Activated CD4-positive, alpha-beta T cell treated with anti-CD3 and anti-CD28 coated beads for 36 hours (primary cell): ENCODE measurements at places on chromosomes 13 and 19. TPM values are rescaled to one million over a fixed set of nuclear protein-coding genes. Genes with fewer than 3 reads are reported as not detected.
A peak's percentile ranks its signal among the peaks of the same experiment; 100 is the strongest.

CYP4F8 gene
- total RNA-seq, result not detected

OR7A5 gene
- total RNA-seq, result not detected

DNA sequence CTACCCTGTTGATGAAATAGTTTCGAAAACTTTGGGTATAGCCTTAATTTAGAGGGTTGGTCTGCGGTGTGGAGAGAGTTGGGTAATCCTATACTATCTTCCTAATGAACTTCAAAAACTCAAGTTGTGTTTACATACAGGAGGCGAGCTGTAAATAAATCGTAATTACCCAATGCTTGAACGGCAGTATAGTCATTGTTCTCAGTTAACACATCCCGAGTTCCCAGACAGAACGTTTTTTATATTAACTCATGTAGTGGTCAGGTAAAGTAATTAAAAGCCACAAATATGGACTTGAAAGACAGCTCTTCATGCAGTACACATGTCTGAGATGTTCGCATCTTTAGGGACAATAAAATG is 1.5 kb downstream of the PDS5B start:
- H3K4me3 ChIP-seq, result peak overlapping the region; percentile 92
- H3K27ac ChIP-seq, result peak overlapping the region; percentile 93
- H3K36me3 ChIP-seq, result peaks cover 3% of the 10 kb centered on the region

FXYD3 gene
- not detected for total RNA-seq

DNA sequence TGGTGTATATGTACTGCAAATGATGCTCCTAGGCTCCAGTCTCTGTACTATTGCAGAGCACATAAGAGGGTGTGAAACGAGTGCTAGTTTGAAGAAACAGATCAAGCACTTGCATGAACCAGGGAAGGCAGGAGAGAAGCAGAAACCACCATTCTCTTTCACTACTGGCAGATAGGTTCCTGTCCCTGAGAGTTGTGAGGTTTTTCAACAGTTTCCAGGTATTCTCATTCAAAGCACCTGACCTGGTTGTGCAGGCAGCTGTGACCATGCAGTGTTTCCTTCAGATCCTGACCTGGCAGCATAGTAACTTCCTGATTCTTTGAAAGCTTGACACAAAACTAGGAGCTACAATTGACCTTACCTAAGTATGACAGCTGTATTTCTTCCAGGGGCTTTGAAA is 164.9 kb downstream of the UFM1 start:
- no peak overlapping the region for H3K4me3 ChIP-seq
- peaks cover 11% of the 10 kb centered on the region for H3K27me3 ChIP-seq
- H3K4me1 ChIP-seq, result no peaks in the 10 kb centered on the region
- H3K27ac ChIP-seq, result no peak overlapping the region
- no peak for DNase-seq

- no peak overlapping the region for H3K4me3 ChIP-seq
- no peak overlapping the region for H3K27ac ChIP-seq
- peaks cover 2% of the 10 kb centered on the region for H3K27me3 ChIP-seq
- no peak for DNase-seq
- H3K4me1 ChIP-seq, result peaks cover 4% of the 10 kb centered on the region
Observed at GRCh38 chr13:23447927-23448326, 14.4 kb upstream of the SACS start.

DNA sequence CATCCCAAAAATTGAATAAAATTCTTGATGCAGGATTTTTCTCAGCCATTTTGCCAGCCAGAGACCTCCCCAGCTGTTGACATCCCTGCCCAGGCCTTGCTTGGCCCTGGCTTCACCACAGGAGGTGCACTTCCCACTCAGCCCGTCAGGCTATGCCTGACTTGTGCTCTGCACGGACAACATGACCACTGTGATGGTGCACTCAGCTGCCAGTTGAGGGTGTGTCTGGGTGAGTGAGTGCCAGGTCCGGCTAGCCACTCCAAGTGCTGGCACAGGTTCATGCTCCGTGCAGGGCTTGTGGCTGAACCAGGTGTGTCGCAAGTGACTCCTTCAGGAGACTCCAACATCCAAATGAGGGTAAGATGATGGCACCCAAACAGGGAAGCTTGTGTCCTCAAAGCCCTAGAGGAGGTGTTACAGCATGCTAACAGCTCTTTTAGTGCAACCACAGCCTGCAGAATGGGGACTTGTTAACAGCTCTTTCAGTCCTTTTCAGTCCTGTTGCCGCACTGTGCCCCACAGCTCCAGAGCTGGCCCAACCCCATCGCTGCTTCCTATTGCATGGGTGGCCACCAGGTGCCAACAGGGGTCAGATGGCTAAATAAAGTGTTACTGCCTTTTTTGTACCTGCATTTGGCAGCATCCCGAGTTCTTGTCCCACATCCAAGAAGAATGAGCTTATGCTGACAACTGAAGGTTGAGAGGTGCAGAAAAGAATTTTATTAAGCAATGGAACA is 380.7 kb downstream of the SLITRK5 start:
- no peaks in the 10 kb centered on the region for H3K27me3 ChIP-seq
- no peak for DNase-seq
- no peaks in the 10 kb centered on the region for H3K4me1 ChIP-seq
- H3K36me3 ChIP-seq, result no peaks in the 10 kb centered on the region
- no peak overlapping the region for H3K4me3 ChIP-seq

DNA sequence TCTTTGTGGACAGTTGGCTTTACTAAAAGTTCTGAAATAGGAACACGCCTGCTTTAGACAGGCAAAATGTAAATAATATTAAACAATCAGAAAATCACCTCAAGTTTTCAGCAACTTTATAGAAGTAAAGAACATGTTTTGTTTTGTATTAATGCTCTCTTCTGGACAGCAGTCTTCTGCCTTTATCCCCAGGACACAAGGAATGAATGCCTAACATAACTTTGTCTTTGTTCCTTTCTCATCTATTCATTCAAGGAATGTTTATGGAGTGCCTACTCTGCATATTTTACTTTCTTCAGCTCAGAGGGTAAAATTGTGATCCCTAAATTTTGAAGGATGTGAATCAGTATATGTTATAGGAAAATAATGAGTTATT is 325.4 kb downstream of the FOXO1 start:
- no peaks in the 10 kb centered on the region for H3K27me3 ChIP-seq
- DNase-seq, result no peak
- no peak overlapping the region for H3K4me3 ChIP-seq
- H3K27ac ChIP-seq, result no peak overlapping the region

GRCh38 chr13:31159306-31159705 is 2.4 kb downstream of the HSPH1 start:
- peak overlapping the region; percentile 100 for H3K27ac ChIP-seq
- H3K36me3 ChIP-seq, result peaks cover 51% of the 10 kb centered on the region
- peak; percentile 22 for DNase-seq
- H3K4me3 ChIP-seq, result peak overlapping the region; percentile 88

PCDH9 gene
- 0.21 TPM for total RNA-seq

KIRREL2 gene
- total RNA-seq, result 0.93 TPM

GRCh38 chr13:79645569-79645968 is 164.6 kb downstream of the NDFIP2 start:
- H3K36me3 ChIP-seq, result no peaks in the 10 kb centered on the region
- H3K27me3 ChIP-seq, result peaks cover 12% of the 10 kb centered on the region
- H3K4me1 ChIP-seq, result no peaks in the 10 kb centered on the region
- H3K27ac ChIP-seq, result no peak overlapping the region

FCER2 gene
- total RNA-seq, result 2.6 TPM

- no peaks in the 10 kb centered on the region for H3K36me3 ChIP-seq
- no peaks in the 10 kb centered on the region for H3K4me1 ChIP-seq
- H3K4me3 ChIP-seq, result no peak overlapping the region
Observed at GRCh38 chr13:76552807-76553206, 333.4 kb downstream of the KCTD12 start.

CDC42EP5 gene
- 0.55 TPM for total RNA-seq

- H3K27ac ChIP-seq, result peak overlapping the region; percentile 64
- H3K4me1 ChIP-seq, result peaks cover 27% of the 10 kb centered on the region
- DNase-seq, result peak; percentile 84
- H3K36me3 ChIP-seq, result peaks cover 3% of the 10 kb centered on the region
- no peaks in the 10 kb centered on the region for H3K27me3 ChIP-seq
Observed at GRCh38 chr13:110726726-110727125, 13.2 kb downstream of the ING1 start.

ANGPTL8 gene
- total RNA-seq, result not detected

DNA sequence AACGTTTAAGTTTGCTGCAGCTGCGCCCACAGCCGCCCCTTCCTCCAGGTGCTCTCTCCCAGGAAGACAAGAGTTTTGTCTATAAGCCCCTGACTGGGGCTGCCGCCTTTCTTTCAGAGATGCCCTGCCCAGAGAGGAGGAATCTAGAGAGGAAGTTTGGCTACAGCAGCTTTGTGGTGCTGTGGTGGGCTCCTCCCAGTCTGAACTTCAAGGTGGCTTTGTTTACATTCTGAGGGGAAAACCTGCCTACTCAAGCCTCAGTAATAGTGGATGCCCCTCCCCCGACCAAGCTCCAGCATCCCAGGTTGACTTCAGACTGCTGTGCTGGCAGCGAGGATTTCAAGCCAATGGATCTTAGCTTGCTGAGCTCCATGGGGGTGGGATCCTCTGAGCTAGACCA is 6.4 kb upstream of the ERICH6B start:
- H3K4me3 ChIP-seq, result no peak overlapping the region
- no peak overlapping the region for H3K27ac ChIP-seq
- no peaks in the 10 kb centered on the region for H3K4me1 ChIP-seq
- peaks cover 1% of the 10 kb centered on the region for H3K36me3 ChIP-seq

ZNF260 gene
- 5.7 TPM for total RNA-seq

RFPL4AL1 gene
- total RNA-seq, result not detected

- H3K4me3 ChIP-seq, result no peak overlapping the region
- no peaks in the 10 kb centered on the region for H3K4me1 ChIP-seq
- no peak for DNase-seq
- H3K36me3 ChIP-seq, result no peaks in the 10 kb centered on the region
Observed at GRCh38 chr19:28020619-28021258, 1192.2 kb downstream of the UQCRFS1 start.

DNA sequence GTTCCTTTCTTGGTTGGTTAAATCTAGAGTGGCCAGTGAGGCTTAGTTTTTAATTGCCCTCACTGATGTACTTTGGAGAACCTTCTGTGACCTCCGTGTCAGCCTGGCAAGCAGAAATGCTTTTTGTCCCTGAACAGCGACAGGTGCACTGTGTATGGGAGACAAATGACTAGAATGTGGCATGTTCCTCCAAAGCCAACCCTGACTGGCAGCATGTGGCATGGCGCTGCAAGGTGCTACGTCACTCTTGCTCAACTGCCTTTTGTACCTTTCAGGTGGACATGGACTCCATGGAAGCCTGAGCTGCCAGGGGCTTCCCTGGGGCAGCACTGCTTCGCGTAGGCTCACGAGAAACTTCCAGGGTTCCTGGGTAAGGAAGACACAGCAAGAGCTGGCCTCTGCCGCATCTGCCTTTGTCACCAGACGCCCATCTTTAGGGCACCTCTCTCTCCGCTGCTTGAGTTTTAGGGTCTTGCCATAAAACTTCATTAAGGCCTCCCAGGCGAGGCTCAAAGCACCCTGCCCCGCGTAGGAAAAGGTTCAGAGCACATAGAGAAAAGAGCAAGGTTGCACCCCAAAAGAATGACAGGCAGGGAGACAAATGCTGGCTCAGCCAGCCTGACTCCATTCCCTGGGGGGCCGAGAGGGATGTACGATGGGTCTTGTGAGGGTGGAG is 167.1 kb upstream of the SOX1 start:
- no peaks in the 10 kb centered on the region for H3K36me3 ChIP-seq
- H3K4me3 ChIP-seq, result no peak overlapping the region
- no peak for DNase-seq
- H3K27ac ChIP-seq, result no peak overlapping the region
- H3K27me3 ChIP-seq, result peaks cover 12% of the 10 kb centered on the region

DNA sequence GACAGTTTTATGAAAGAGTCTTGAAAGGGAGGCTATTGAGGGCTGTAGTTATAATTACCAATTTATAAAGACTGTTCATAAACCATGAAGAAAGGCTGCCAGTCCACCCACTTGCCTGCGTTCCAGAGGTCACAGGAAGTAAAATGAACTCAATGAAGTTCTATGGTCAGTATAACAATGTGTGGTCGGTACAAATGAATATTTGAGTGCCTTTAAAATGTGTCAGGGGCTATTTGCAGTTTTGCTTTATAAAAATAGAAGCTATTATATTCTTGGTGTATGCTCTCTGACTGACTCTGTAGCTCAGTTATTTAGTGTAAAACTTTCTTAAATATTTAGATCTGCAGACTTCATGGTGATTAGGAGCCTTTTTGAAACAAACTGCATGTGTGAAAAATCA is 47.0 kb downstream of the ESD start:
- no peak overlapping the region for H3K4me3 ChIP-seq
- no peak for DNase-seq
- H3K27ac ChIP-seq, result no peak overlapping the region

DNA sequence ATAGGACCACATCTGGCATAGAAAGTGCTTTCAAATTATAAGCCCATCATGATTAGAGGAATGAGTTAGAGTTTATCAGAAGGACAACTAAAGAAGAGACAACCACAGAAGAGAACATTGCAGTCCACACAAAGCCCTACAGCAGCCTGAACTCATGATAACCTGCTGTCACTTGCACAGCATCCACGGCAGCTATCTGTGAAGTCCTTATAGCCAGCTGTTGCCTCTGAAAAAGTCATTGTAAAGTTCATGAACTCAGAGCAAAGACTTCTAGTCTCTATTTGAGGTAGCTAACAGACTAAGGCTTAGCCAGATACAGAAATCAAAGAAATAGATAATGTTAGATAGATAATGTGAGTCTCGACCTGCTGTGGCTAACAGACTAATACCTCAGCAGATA is 450.0 kb downstream of the KLF5 start:
- DNase-seq, result no peak
- no peaks in the 10 kb centered on the region for H3K27me3 ChIP-seq
- no peak overlapping the region for H3K4me3 ChIP-seq
- no peak overlapping the region for H3K27ac ChIP-seq
- peaks cover 2% of the 10 kb centered on the region for H3K36me3 ChIP-seq
